ENCODE measurements at places on chromosomes 2 and 18.

DNA sequence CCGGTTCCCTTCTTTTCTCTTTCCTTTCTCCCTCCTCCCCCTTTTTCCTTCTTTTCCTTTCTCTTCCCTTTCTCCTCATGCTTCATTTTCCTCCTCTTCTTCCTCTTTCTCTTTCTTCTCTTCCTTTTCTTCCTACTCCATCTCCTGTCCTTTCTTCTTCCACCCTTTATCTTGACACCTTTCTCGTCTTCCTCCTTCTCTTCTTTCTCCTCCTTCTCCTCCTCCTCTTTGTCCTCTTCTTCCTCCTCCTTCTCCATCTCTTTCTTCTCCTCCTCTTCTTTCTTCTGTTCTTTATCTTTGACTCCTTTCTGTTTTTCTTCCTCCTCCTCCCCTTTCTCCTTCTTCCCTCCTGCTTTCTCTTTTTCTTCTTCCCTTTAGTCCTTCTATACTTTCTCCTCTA is 53.2 kb downstream of the CELF4 start:
- no peak for DNase-seq

- DNase-seq, result no peak
Observed at GRCh38 chr2:9594366-9595054, 36.3 kb downstream of the YWHAQ start.

DNA sequence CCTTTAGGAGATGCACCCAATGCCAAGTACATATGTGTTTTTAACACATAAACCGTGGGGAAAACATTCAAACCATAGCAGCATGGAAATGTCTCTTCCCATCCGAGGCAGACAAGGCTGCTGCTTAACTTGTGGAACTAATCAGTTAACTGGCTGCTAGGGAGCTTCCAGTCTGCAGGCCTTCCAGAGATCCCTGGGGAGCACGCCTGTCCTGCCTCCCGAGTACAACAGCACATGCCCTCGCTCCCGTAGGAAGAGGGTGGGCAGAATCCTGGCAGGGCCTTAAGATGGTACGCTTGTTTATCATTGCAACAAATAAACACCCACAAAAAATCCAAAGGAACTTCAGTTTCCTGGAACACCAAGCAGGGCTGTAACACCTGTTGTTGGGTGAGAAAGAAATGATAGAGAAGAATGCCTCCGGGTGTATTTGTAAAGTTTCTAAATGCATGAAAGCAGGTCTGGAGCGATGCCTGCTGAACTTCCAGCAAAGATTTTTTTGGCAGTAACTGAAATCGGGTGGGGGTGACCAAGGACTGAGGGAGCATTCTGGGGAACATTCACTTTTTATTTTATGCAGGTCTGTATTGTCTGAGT is 56.2 kb downstream of the EDAR start:
- DNase-seq, result no peak

DNA sequence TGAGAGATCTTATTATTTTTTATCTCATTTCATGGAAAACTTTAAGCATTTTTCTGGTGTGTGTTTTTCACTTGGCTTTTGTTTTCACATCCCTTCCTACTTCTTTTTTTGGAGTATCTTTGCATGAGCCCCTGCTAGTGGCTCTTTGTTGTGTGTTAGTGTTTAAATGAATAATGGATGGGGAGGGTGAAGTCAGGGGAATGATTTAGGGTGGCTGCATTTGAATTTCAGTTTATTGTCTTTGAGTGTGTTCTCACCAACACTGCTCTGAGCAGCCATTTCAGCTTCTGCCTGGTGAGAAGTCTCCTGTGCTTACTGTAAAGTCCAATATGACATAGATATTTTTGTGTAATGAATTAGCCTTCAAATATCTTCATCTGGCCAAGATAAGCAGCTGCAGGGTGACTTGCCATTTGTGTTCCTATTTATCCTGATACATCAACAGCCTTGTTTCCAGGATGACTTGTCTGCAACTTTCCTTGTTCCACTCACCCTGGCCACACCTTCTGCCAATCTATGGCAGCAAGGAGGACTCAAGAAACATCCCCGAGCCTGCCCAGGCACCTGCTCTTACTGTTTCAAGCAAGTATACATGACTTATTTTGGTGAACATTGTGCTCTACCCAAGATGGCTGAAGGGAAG is 182.6 kb downstream of the PDE11A start:
- DNase-seq, result no peak

DNA sequence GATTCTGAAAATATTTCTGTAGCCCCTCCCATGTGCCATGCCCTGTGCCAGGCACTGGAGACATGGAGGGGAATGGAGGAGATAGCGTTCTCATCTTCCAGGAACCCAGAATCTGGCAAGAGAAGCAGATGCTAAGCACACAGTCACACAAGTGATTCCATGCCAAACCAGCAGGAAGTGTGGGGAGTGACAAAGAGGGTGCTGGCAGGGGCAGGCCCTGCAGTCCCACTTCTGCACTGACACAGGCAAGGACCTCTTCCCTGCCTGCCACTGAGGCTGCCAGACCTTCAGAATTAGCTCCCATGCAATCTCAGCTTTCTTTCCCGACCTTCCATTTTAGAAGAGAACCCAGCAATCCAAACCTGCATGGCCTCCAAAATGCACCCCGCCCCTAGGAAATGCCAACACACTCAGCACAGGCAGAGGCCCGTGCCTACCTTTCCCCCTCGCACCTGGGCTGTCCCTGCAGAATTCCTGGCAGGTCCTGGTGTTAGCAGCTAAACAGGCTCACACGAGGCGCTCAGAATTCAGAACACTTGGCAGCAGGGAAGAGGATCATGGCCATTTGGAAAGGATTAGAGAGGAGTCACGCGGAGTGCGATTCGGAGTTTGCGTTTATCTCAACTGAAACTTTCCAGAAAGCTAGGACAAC is 155.3 kb downstream of the MSH2 start:
- DNase-seq, result no peak

GRCh38 chr2:46718784-46719183 is 196.8 kb downstream of the MCFD2 start:
- no peak for DNase-seq

DNA sequence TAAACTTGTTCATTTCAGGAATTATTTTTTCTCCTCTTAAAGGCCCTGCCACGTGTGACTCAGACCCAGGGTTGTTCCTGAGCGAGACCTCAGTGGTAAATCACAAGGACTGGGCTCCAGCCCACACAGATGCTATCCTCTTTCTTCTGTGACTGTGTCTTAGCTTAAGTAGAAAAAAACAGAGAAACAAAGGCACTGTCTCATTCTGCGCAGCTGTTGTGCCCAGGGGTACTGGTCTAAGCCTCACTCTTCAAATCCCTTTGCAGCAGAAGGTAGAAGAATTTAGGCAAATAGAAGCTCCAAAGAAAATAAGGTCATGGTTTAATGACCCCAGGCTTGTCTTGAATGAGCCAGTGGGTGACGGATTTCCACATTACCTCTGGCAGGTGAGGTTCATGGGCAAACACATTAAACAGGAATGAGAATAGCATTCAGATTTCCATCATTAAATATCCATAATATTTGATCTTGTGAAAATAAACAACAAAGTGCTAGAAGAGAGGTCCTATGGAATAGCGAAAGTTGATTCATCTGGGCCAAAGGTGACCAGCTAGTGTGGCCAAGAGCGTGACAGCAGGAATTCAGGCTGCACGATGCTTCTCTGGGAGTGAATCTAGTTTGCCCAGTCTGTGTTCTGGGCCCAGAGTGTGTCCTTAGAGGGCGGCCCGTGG is 63.3 kb downstream of the LIPG start:
- DNase-seq, result no peak

DNA sequence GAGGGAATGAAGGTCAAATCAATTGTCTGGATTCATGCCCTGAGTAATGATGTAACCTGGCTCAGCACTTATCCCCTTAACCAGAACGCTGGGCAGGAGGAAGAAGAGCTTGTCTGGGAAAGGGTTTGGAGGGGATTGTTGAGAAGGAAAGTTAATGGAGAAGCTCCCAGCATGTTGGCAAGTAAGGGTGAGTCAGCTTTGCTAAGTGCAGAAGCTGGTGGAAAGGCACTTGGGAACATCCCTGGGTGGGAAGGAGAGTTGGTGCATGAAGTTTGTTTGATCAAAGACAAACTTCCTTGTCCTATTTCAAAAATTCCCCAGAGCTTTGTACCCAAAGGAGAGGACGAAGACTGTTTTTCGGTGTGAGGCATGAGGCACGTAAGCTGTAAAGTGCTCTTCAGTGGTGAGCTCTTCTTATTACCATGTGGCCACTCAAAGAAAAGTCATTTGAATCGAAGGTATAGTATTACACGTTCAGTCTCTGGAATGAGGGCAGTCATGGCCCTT is 17.6 kb upstream of the DAW1 start:
- no peak for DNase-seq

Data from stimulated activated CD8-positive, alpha-beta memory T cell treated with anti-CD3 and anti-CD28 coated beads, Interleukin-4, amount 100 ng/mL, for 1 hour (primary cell).